ENCODE measurements at places on chromosomes 12 and 14. TPM values are rescaled to one million over a fixed set of nuclear protein-coding genes. Genes with fewer than 3 reads are reported as not detected.

The SERPINA3 gene
- polyA plus RNA-seq, result 446 TPM

The CNTN1 gene
- polyA plus RNA-seq, result 0.10 TPM

The RNFT2 gene
- polyA plus RNA-seq, result 0.37 TPM

The PIWIL1 gene
- not detected for polyA plus RNA-seq

The KCNK10 gene
- not detected for polyA plus RNA-seq

The CRY1 gene
- polyA plus RNA-seq, result 13.7 TPM

The AKAP3 gene
- 1.2 TPM for polyA plus RNA-seq

The HOXC12 gene
- polyA plus RNA-seq, result not detected

The HOXC4 gene
- 0.18 TPM for polyA plus RNA-seq

The HCAR2 gene
- polyA plus RNA-seq, result 31.4 TPM

The IFT43 gene
- polyA plus RNA-seq, result 35.4 TPM

The TNFAIP2 gene
- polyA plus RNA-seq, result 519 TPM

The PTCSC3 gene
- polyA plus RNA-seq, result 0.60 TPM

The KRT6C gene
- polyA plus RNA-seq, result 0.10 TPM

The ART4 gene
- 0.76 TPM for polyA plus RNA-seq

The SETD3 gene
- 40.2 TPM for polyA plus RNA-seq

The STON2 gene
- polyA plus RNA-seq, result 3.1 TPM

The CYP46A1 gene
- 0.33 TPM for polyA plus RNA-seq

The NOVA1 gene
- polyA plus RNA-seq, result 1.0 TPM

The SYT10 gene
- 0.01 TPM for polyA plus RNA-seq

The POMT2 gene
- polyA plus RNA-seq, result 14.3 TPM

All from lung (tissue), 17 donors.